ENCODE measurements at places on chromosomes 1 and 21.
A peak's percentile ranks its signal among the peaks of the same experiment; 100 is the strongest.

- no peak for DNase-seq
These were observed 427.8 kb upstream of the ZP4 start for GRCh38 chr1:238318294-238319110.

GRCh38 chr1:51420867-51421627, 90.7 kb upstream of the TTC39A start:
- no peak for DNase-seq

DNA sequence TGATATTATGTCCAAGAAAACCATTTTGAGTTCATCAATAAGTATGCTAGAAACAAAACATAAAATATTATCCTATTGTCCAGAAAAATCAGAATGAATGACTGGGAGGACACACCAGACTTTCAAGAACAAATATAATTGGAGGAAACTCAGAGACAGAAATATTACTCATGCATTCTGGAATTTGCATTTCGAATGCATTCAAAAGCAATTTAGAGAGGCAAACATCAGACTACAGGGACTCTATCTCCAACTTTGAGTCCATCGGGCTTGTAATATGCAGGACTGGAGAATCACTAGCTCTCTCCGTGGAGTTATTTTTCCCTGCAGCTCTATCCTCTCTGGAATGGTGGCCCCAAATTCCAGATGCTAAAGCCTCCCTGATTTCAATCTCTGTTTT, 161.8 kb downstream of the CDC42BPA start:
- DNase-seq = no peak

GRCh38 chr1:167469280-167469965, 48.9 kb downstream of the CD247 start:
- DNase-seq = no peak

DNA sequence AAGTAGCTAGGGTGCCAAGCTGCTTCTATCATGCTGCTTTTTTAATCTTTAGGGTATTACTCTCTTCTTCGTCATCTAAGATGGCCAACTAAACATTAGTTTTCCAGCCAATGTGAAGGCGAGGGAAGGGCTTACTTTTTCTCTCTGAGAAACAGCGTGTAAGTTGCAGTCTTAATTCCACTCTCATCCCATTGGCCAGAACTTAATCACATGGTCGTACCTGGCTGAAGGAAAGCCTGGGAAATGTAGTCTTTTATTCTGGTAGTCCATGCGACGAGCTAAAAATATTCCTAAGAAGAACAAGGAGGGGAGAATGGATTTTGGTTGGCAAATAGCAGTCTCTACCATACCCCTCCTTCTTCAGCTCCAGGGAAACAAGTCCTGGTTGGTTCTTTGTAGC, 21.5 kb downstream of the DNAJC6 start:
- DNase-seq = no peak

DNA sequence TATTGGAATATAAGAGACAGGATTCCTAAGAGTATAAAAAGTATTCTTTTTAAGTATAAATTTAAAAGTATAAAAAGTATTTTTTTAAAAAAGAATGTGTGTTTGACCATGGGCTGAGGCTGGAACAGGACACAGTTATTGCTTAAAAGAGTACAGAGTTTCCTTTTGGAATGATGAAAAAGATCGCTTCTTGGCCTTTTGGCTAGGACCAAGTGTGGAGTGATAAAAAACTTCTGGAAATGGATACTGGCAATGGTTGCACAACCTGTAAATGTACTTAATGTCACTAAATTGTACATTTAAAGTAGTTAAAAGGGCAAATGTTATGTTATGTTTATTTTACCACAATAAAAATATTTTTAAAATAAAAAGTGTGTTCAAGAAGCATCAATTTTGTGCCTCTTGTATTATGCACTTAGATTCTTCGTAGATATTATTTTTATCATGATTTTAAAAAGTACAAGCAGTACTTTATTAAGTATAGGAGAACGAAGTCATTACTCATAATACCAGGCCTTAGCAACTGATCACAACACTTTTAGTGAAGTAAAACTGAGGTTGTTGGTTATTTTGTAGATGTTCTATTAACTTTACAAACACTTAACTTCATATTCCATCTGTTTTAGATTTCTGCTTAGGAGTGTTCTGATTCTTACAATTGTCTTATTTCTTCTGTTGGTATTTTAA, 389.1 kb upstream of the ZP4 start:
- no peak for DNase-seq

GRCh38 chr1:209316929-209317328, 266.6 kb upstream of the CAMK1G start:
- DNase-seq = no peak

DNA sequence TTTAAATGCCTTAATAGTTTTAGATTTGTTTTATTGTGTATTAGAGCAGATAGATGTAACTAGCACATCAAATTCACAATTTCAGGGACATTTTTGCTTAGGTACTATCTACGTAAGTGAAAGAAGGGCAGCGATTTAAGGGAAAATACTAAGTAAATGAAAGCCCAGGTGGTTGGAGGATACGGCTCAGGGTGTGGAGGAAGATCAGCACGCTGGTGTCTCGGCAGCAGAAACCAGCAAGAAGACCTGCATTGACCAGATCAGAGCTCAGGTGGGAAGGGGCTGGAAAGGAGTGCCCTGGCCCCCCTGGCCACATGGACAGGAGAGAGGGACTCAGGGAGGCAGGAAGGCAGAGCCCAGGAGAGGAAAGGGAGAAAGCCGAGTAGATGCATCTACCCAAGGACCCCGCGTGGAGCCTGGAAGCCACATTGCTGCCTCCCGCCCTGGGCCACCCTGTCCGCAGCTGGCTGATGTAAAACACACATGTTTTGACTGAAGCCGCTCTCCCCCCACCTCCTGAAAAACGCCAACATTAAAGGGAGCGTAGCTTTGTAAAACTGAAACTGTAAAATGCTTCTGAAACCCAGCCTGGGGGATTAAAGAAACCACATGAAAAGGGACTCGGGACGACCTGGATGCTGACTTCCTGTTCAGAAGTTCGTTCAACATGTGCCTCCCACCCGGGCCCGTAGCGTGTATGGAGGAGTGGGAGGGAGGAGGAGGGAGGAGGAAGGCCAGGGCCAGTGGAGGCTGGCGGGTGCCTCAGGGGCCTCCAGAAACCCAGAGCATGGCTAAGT, 72.6 kb upstream of the TARDBP start:
- no peak for DNase-seq

DNA sequence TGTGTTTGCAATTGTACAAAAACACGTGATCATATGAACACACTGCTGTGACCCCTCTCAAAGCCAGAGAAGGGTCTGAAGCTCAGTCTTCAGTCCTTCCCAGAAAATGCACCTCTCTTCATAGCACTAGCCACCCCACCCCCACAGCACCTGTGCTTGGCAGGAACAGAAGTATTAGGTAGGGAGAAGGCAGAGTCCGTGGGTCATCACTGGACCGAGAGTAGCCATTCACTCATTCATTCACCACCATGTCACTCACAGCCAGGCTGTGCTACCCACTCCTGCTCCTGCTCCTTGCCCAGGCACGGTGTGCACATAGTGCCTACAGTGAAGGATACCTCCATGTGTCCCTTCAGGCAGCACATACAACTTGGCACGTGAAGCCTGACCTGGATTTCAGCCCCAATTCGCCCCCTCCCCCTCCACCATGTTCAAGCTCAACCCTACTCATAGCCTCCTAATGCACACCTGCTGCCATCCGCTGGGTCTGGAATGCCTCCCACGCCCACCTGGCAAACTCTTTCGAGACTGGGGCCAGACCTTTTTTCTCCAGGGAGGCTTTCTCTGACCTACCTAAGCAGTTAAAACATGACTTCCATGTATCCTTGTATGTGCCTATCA, 81.9 kb upstream of the GALNT2 start:
- DNase-seq = no peak

- no peak for DNase-seq
These were observed 35.2 kb downstream of the TEX35 start for GRCh38 chr1:178548108-178548507.

DNA sequence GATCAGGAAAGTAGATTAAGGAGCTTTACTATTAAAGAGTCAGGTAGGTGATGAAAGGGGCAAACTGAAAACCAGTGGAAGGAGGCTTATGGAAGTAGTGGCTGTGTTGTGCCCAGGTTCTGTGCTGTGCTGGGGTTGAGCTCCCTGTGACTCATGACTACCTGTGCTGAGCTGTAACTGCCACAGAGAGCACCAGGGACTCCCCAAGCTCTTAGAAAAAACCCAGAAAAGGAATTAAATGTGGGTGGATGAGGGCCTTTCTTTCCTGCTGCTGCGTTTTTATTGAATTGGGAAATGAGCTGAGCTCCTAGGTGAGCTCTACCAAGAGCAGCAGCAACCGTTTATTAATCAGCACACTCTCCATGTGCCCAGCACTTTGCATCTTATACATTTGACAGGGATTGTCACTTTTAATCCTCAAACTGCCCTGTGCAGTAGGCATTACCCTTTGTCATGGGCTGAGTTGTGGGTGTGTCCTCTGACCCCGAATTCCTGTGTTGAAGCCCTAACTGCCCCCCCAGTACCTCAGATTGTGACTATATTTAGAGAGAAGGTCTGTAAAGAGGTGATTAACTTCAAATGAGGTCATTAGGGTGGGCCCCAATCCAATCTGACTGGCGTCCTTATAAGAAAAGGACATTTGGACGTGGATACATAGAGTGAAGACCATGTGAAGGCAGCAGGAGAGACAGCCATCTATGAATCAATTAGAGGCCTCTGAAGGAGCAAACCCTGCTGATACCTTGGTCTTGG, 65.4 kb downstream of the AK4 start:
- no peak for DNase-seq

DNA sequence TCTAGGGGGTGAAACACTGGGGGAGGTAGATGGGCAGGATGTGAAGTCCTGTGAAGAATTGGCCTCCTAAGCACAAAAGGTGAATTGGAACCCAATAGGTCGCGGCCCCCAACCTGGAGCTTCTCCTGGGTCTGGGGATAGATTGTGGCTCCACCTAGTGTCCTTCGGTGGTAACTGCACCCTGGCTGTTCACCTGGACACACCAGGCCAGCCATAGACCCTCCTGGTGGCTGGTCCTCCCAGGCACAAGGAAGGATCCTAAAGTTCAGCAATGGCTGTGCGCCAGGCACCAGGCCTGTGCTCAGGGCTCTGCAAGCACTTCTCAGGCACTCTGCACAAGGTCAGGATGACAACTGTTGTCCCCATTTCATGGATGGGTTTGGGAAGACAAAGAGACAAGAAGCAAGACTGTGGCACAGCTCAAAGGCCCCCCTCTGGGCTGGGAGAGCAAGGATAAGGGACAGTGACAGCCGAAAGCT, 13.5 kb downstream of the ESPN start:
- no peak for DNase-seq

- DNase-seq = no peak
These were observed 139.5 kb downstream of the PAPPA2 start for GRCh38 chr1:176602388-176603004.

GRCh38 chr1:176193663-176194062, 13.4 kb downstream of the COP1 start:
- no peak for DNase-seq

GRCh38 chr21:23162198-23162946, 2164.2 kb downstream of the NCAM2 start:
- DNase-seq = no peak

- DNase-seq = no peak
These were observed 17.6 kb downstream of the GPR137B start for GRCh38 chr1:236159704-236160539.

DNA sequence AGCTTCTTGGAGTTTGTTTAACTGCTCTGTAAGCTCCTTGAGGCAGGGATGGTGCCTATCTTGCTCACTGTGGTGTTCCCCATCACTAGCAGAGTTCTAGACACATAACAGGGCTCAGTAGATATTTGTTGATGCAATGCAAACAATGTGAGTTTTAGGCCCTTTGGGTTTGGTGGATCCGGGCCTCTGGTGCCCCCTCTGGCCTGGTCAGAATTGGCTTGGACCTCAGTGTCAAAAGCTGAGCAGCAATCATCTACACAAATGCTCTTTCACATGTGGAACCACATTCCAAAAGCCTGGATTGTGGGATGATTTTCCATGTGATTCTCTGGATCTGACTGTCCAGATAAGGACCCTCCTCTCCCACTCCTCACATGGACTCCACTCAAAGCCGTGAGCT, 53.4 kb upstream of the BCAR3 start:
- no peak for DNase-seq

GRCh38 chr1:115642168-115643072, 650 bp downstream of the VANGL1 start:
- DNase-seq = no peak

GRCh38 chr1:70727886-70728489, 316.9 kb downstream of the CTH start:
- DNase-seq = no peak

GRCh38 chr1:26538480-26539412, 9.2 kb downstream of the RPS6KA1 start:
- DNase-seq = peak; percentile 22

- DNase-seq = no peak
These were observed 12.7 kb downstream of the PAX7 start for GRCh38 chr1:18643154-18644012.

GRCh38 chr1:38941527-38942019, at the start of gene RHBDL2:
Gene RHBDL2, minus strand, starts transcription at chr1:38941830. Its CDS starts 22,618 bp downstream, at chr1:38919212.
- DNase-seq = no peak

DNA sequence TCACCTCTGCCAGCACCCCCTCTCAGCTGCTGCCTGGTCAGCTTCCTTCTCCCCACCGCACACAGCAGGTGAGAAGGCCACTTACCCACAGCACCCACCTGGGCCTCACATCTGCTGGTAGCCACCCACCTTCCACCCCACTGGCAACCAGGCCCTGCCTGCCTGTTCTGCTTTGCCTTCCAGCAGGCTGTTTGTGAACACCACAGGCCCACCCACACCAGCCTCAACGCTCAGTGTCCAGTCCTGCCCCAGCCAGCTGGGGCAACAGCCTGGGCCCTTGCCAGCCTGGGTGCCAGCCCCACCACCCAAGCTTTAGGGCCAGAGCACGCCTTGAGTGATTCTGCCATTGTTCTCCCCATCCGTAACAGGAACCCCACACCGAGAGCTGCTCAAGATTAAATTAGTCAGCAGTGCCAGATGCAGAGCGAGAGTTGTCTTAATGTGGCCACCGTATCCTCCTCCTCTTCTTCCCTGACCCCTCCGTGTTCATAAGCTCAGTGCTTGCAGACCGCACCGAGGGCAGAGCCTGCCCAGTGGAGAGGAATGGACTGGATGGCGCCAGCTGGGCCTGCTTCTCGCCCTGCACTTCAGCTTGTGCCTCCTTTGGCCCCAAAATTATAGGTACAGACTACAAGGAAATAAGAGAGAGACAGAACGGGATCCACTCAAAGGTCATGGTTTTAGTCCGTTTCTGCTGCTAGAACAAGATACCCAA, 120.3 kb upstream of the COL6A1 start:
- DNase-seq = no peak

DNA sequence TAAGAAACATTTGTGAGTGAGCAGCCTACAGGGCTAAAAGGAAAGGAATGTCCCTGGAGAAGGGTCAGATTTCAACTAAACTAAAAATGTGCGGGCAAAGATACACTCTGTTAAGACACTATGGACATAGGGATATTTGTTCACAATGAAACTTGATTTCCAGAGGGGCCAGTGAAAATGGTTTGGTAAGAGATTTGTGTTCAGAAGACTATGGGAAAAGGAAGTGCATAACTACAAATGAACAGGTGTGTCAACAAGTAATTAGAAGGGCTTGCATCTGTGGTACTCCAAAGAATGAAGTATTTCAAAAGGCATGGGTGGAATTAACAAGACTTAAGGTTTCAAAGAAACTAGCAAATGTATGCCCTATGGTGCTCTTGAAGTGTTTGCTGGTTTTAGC, 60.4 kb downstream of the NME7 start:
- no peak for DNase-seq

Data from stimulated activated CD4-positive, alpha-beta T cell treated with anti-CD3 and anti-CD28 coated beads, TNF-alpha, amount 100 ng/mL, for 1 hour (primary cell).